Activated naive CD4-positive, alpha-beta T cell (primary cell): ENCODE measurements at places on chromosomes 6 and 20.

GRCh38 chr6:12030993-12031550 is 19.0 kb downstream of the HIVEP1 start:
- DNase-seq: no peak

DNA sequence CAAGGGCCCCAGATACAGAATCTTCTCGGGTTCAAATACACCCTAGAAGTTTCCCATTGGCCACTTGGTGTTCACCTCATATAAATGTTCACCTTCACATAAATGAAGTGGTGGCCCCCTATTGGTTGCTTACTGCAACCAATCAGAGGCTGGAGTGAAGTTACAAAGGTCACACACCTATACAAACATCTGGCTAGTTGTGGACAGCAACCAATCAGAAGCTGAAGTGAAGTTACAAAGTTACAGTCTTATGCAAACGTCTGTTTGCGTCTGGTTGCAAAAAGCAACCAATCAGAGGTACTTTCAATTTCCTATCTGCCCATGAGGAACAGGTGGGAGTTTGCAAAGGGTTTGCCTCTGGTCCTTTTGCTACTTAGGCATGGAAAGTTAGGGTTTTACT is 206.5 kb upstream of the BMP2 start:
- no peak for DNase-seq

GRCh38 chr6:116096979-116097816 is 3.5 kb upstream of the NT5DC1 start:
- DNase-seq: no peak

DNA sequence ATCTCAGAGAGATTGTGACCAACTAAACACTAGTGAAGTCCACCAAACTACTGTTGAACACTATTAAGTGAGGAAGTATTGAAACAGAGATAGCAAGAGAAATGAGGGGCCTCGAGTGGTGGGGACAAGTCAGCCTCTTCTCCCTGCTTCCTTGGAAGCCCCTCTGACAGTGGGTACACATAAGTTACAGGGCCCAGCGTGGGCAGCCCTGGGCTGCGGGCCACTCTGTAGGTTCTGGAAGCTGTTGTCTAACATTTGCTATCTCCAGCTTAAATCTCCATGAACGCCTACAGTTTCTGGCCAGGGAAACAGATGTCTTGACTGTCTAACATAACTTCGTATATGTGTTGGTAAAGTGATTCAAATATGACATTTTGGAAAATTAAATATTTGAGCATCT is 71.4 kb downstream of the KLHL32 start:
- DNase-seq: no peak

- DNase-seq: no peak
Observed at GRCh38 chr6:139219746-139220145, 72.1 kb downstream of the TXLNB start.

DNA sequence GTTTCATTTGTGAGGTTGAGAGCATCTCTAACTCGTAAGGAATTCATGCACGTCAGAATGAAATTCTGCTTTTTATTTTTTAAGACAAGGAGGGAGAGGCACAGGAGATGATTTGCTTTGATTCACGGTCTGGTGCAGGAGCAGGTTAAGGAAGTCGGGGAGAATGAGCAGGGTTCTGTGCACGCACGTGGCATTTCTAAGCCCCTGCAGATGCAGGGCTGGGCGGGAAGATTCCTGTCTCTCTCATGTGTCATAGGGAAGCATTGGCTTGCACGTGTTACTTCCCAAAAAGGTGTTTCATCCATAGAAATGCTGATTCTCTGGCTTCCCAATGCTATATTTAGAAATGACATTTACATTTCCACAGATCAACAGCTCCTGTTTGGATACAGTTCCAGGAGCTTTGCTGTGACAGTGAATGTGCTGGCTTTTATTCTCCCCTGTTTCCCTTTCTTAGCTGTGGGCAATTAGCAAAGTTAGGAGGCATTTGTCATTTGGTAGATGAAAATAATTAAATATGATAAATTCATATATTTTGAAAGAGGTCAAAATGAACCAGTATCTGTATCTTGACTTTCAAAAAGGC is 119.7 kb upstream of the ZFP64 start:
- DNase-seq: no peak

GRCh38 chr20:6055161-6055783 is 1.4 kb upstream of the LRRN4 start:
- no peak for DNase-seq

- DNase-seq: no peak
Observed at GRCh38 chr6:38509713-38510112, 130.0 kb downstream of the BTBD9 start.

DNA sequence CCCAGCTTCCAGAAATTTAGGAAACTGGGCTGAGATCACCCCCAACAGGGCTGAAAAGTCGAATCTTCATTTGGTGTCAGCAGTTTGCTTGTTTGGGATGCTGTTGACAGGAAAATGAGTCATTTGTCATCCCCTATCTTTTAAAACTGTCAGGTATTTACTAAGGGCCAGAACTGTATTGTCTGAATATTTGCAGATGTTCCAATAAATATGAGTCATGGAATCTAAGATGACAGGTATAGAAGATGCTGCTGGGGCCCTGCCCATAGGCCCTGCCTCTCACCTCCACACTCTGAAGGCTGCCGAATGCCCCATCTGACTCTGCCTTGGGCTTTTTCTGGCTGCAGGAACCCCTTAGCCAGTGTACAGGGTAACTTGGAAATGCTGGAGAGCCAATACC is 3.9 kb downstream of the ETV7 start:
- DNase-seq: no peak
